ENCODE measurements at places on chromosomes 5 and 9. TPM values are rescaled to one million over a fixed set of nuclear protein-coding genes. Genes with fewer than 3 reads are reported as not detected.

Gene TAF1L
- under 0.01 TPM for polyA plus RNA-seq

DNA sequence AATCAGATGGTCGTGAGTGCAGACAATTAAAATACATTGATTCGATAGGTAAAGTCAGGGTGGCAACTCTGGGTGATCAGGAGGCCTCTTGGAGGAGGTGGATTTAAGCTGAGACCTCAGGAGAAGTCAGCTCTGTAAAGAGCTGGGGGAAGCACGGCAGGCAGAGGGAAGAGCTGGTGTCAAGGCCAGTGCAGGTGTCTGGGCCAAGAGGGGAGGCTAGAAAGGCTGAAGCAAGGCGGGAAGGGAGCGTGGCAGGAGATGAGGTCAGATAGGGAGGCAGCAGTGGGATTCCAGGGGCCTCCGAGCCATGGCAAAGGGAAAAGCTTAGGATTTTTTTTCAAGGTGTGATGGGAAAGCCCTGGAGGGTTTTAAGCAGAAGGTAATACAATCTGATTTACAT, 178.7 kb downstream of the FSTL4 start:
- no peaks in the 10 kb centered on the region for H3K36me3 ChIP-seq
- no peak overlapping the region for H3K27ac ChIP-seq
- peaks cover 15% of the 10 kb centered on the region for H3K27me3 ChIP-seq
- no peaks in the 10 kb centered on the region for H3K4me1 ChIP-seq

Gene FCN2
- 0.75 TPM for polyA plus RNA-seq

DNA sequence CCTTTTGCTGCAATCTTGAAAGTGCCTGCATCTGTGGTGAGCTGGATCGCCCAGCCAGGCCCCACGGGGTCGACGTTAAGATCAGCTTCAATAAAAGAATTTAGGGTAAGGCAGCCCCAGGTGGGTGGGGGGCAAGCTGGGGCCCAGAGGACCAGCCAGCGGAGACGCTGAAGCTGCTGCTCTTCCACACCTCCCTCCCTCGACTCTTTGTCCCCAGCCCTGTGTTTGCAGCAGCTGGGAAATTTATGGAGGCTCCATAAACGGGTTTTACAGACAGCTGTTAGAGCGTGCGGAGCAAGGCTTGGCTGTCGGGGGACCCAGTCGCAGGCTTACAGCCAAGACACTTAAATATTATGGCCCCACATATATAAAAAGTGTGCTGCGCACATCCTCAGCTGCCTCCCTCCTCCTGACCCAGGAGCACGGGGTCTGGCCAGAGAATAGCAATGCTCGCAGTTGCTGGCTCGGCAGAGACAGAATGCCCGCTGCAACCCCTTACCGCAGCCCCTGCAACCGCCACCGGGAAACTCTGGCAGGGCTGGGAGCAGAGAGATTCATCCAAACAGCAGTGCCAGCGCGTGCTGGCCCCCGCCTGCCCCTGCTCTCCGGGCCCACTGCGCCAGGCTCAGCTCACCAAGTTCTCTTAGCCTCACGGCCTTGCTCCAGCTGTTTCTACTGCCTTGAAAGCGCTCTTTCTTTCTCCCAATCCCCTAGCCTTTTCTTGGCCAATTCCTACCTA, 28.4 kb upstream of the MVB12B start:
- no peaks in the 10 kb centered on the region for H3K36me3 ChIP-seq
- peaks cover 36% of the 10 kb centered on the region for H3K27me3 ChIP-seq
- H3K4me3 ChIP-seq = no peak overlapping the region
- H3K27ac ChIP-seq = no peak overlapping the region
- no peaks in the 10 kb centered on the region for H3K4me1 ChIP-seq
- DNase-seq = no peak

Gene FAT2
- 2.7 TPM for polyA plus RNA-seq

DNA sequence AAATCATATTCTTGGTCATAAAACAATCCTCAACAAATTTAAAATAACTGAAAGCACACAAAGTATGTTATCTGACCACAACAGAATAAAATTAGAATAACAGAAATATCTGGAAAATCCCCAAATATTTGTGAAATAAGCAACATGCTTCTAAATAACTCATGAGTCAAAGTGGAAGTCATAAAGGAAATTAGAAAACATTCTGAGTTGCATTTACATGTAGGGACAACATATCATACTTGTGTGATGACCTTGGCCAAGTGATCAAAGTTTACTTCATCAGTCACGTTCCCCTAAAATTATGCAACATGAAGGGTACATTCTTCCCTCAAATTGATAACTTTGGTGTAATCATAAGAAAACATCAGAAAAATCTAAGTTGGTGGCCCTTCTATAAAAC, 64.7 kb downstream of the CSF2 start:
- no peaks in the 10 kb centered on the region for H3K4me1 ChIP-seq
- no peaks in the 10 kb centered on the region for H3K27me3 ChIP-seq
- H3K4me3 ChIP-seq = no peak overlapping the region

- H3K36me3 ChIP-seq = no peaks in the 10 kb centered on the region
- H3K4me1 ChIP-seq = peaks cover 3% of the 10 kb centered on the region
- no peak overlapping the region for H3K4me3 ChIP-seq
- no peak for DNase-seq
Observed at GRCh38 chr5:10288592-10289219, 19.0 kb downstream of the CMBL start.

- DNase-seq = no peak
- no peak overlapping the region for H3K27ac ChIP-seq
- peaks cover 2% of the 10 kb centered on the region for H3K27me3 ChIP-seq
- H3K36me3 ChIP-seq = no peaks in the 10 kb centered on the region
- peaks cover 6% of the 10 kb centered on the region for H3K4me1 ChIP-seq
Observed at GRCh38 chr5:137888466-137888862, 793 bp upstream of the PKD2L2 start.

- no peaks in the 10 kb centered on the region for H3K4me1 ChIP-seq
- H3K27ac ChIP-seq = no peak overlapping the region
- H3K4me3 ChIP-seq = no peak overlapping the region
- no peak for DNase-seq
Observed at GRCh38 chr9:115349542-115349941, 231.6 kb upstream of the TNC start.

Gene NKD2
- polyA plus RNA-seq = 12.4 TPM

Gene REEP2
- polyA plus RNA-seq = 4.8 TPM

- H3K27me3 ChIP-seq = no peaks in the 10 kb centered on the region
- H3K36me3 ChIP-seq = peaks cover 83% of the 10 kb centered on the region
- no peak overlapping the region for H3K27ac ChIP-seq
Observed at GRCh38 chr5:35869685-35870277, 13.1 kb downstream of the IL7R start.

GRCh38 chr5:80324912-80325311, 5.1 kb downstream of the SPZ1 start:
- no peak for DNase-seq
- no peaks in the 10 kb centered on the region for H3K4me1 ChIP-seq
- no peaks in the 10 kb centered on the region for H3K36me3 ChIP-seq
- H3K4me3 ChIP-seq = no peak overlapping the region

- H3K4me3 ChIP-seq = no peak overlapping the region
- no peak for DNase-seq
- no peaks in the 10 kb centered on the region for H3K36me3 ChIP-seq
- no peaks in the 10 kb centered on the region for H3K4me1 ChIP-seq
Observed at GRCh38 chr5:116145416-116145815, 60.6 kb downstream of the COMMD10 start.

DNA sequence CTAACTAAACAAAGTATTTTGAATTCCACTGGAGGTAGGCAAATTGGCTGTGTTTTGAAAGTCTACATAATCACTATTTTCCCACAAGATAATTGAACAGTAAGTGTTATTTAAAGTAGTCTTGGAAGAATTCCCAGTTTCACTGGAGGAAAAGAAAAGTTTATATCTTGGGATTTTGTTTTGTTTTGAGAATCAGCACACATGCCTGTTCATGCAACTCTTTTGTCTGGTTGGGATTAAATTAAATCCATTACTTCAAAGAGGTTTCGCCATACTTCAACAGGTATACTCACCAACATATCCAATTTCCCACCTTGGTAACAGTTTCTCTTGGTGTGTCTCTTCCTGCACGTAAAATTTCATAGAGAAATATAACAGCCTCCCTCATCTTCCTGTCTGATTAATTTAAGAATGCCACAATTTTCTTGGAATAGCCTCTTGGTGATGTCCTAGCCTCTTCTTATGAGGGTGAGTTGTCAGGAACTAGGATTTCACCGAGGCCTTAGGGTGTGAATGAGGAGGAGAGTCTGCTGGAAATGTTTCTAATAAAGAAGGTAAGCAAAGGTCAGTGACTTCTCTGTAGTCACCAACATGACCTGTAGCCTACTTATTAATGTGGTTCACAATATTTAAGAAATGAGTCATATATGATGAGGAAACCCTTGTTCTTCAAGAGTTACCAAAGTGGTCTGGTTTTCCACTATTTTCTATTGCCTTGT, 48.1 kb downstream of the ITGA2 start:
- H3K27ac ChIP-seq = no peak overlapping the region
- H3K4me1 ChIP-seq = no peaks in the 10 kb centered on the region
- no peaks in the 10 kb centered on the region for H3K36me3 ChIP-seq
- H3K27me3 ChIP-seq = no peaks in the 10 kb centered on the region

- no peaks in the 10 kb centered on the region for H3K27me3 ChIP-seq
- H3K36me3 ChIP-seq = no peaks in the 10 kb centered on the region
- no peak overlapping the region for H3K4me3 ChIP-seq
Observed at GRCh38 chr9:82105729-82106128, 117.2 kb downstream of the SPATA31D1 start.

Gene LECT2
- polyA plus RNA-seq = not detected

GRCh38 chr9:136370687-136371532, 2.6 kb downstream of the CARD9 start:
- no peaks in the 10 kb centered on the region for H3K36me3 ChIP-seq
- no peak overlapping the region for H3K4me3 ChIP-seq
- H3K27ac ChIP-seq = no peak overlapping the region
- DNase-seq = no peak
- peaks cover 10% of the 10 kb centered on the region for H3K4me1 ChIP-seq
- H3K27me3 ChIP-seq = no peaks in the 10 kb centered on the region

Gene CCIN
- 0.05 TPM for polyA plus RNA-seq

Measured in thymus (tissue), 14 donors.